Activated CD8-positive, alpha-beta memory T cell treated with anti-CD3 and anti-CD28 coated beads for 1 hour (primary cell): ENCODE measurements at places on chromosomes 4 and X.

GRCh38 chr4:143357161-143357845 lies 20.6 kb downstream of the GAB1 start:
- DNase-seq, result no peak

DNA sequence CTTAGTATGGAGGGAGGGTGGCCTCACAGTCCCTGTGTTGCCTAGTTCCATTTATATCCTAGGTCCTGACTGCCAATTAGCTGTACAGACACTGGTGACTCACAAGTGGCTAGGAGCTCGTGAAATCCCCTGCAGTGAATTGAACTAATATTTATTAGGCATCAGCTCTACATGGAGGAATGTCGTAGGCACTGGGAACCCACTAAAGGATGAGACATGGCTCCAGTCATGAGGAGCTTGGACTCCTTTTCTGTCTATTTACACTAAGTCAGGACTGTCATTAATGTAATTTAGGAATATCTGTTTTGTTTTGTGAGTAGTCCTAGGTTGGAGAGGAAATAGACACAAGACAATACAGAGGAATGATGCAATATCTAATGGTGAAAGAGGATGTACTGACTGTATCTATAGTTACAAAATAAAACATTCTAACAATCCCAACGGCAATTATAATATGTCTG lies 67.7 kb downstream of the MID1IP1 start:
- no peak for DNase-seq

DNA sequence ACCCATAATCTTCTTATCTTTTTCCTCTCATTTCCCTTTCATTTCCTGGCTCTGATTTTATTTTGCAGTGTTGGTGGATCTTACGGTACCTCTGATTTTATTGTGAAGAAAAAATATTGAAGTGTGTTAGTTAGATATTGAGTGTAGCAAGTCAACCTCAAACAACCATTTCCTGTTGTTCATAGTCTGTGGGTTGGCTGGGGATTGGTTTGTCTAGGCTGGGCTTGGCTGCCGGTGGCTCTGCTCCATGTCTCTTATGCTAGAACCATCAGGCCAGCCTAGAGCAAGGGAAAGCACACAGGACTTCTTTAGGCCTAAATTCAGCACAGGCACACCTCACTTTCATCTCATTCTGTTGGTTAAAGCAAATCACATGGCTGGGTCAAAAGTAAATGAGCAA lies 383.1 kb upstream of the LCORL start:
- no peak for DNase-seq

DNA sequence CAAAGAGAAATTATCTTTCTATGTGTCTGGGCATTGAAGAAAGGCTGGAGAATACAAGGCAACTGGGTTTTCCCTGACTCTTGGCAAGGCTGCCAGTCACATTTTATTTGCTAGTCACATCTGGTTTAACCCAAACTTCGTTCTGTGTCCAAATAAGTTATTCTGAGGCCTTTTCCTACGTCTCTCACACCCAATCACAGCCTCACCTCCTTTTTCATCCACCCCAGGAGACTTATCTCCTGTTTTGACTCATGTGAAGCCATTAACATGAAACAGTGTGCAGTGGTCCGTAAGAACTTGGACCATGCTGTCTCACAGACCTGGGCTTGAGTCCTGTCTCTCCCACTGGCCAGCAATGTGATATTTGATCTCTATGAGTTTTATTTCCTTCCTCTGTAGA lies 59.3 kb downstream of the CNGA2 start:
- no peak for DNase-seq

DNA sequence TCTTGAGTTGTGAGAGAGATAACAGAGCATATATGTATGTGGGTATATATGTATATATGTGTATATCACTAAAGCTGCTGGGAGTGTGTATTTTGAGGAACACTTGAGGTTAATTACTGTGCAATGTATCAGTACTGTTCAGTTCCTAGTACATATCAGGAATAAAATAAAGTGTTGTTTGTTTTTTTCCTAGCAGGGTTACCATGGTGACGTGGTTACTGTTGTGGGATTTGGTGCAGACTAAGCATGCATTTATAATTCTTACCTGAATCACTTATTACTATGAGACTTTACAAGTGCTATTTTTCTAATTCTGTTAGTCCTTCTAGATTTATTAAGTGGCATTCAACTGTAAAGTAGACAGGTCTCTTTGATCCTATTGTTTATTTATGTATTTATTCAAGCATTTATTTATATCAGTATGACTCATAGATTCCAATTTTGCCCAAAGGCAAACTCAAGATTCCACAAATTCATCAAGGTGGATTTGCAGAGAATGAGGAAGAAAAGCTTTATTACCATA lies 26.9 kb upstream of the BEX4 start:
- DNase-seq, result no peak

DNA sequence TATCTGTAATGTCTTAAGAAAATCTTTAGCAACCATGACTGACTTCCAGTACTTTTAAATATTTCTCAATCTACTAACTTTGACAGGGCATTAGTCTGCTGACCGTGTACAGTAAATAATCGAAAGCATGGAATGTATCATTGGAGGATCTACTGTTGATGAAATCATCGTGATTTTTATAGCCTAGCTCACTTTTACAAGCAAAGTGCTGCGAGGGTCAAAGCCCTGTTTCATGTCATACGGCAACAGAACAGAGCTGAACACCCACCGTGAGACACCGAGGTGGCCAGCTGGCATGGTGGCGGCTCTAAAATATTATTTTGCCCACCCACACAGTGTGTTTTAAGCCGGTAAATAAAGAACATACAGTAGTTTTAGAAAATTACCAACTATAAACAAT lies 679.3 kb downstream of the FAT4 start:
- DNase-seq, result no peak

DNA sequence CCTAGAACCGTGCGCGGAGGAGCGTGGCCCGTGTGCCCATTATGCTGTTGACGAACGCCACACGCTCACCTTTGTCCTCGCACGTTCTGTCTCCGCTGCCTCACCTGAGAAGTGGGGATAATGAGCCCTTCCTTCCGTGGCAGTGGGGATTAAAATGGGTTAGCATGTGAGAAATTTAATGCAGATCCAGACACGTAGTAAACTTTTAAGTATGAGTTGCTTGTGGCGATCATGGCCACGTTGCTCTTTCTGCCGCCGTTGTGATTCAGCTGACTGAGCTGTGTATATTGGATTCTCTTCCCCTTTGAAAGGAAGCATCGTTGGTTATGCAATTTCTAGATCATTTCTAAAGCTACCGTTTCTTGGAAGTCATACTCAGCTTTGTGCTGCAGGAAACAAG lies 16.5 kb downstream of the TBC1D14 start:
- no peak for DNase-seq

DNA sequence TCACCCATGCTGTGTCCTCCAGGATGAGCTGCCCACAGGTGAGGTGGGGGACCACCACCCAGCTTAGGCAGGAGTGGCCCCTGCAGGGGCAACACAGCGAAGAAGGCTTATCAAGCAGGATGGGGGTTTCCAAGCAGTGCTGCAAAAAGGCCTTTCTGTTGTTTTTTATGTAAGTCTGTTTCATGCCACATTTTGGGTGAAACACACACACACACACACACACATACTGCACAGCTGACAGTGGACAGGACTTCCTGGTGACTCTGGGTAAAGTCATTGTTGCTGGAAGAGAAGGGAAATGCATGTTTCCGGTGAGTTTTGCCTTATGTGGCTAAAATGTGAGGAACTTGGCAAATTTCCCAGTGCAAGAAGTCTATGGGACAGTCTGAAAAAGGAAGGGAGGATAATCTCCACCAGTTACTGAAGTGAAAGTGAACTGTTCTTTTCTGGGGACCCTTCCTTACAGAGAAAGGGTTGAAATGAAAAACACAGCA lies 119.2 kb downstream of the IRF2 start:
- no peak for DNase-seq

DNA sequence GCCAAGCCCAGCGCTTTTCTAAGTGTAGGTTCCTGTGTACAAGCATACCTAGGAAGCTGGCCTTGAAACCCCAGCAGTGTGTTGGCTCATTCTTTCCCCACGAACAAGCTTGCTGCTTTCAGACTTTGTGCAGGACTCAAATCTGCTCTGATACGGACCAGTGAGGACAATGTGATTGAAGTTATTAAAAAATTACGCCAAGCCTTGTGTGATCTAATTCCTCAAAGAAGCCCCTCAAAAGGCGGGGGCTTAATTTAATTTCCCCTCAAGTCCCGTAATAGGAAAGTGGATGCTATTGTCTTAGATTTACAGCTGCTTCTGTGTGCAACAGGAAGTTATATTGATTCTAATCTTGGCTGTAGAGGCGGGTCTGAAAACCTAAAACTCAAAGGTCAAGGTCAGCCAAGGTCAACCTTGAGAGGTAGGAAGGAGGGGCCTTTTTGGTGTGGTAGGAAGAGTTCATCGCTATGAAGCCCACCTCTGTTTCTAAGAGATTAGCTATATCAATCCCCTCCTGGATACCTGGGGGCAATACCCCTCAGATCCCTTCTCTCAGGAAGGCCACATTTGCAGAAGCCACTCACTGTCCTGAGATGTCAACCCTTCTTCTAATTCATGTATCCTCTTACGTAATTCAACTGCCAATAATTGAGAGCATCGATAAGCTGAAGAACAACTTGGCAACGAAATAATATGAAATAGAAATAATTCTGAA lies 45.1 kb downstream of the TBC1D9 start:
- DNase-seq, result no peak

DNA sequence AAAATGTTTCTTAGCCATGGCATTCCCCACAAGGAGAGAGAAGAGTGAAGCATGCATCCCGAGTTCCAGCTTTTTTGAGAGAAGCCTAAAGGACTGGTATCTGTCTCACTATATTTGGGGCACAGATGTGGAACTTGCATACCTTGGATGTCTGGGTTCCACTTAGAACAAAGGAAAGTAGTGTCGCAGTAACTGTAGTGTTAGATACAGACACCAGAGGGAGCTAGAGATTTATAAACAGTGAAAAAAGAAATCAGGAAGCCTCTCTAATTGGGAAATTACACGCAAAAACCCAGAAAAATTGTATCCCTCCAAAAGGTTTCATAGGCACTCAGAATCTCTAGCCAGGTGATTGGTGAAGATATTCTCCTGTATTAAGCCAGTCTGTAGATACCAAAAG lies 34.4 kb downstream of the AGTR2 start:
- no peak for DNase-seq

GRCh38 chrX:136193771-136194170 lies 46.4 kb downstream of the FHL1 start:
- DNase-seq, result no peak

DNA sequence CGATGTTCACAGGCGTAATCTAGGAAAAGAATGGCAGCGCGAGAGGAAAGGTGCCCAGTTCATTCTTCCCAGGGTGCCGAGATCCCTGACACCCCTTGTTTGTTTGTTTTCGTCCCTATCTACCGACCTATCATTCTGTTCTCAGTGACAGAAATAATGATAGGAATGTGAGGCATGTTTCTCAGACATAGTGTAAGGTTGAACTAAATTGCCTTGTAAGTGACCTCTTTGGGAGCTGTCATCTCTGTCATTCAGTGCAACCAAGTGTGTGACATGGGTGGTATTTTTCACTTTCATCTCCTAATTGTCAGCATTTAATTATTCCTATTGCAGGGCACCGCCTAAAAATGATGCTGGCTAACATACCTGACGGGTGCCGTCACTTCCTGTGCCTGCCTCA lies 24.4 kb downstream of the CLDN22 start:
- no peak for DNase-seq

- DNase-seq, result no peak
These were observed 52.1 kb downstream of the HS3ST1 start for GRCh38 chr4:11376571-11376970.

DNA sequence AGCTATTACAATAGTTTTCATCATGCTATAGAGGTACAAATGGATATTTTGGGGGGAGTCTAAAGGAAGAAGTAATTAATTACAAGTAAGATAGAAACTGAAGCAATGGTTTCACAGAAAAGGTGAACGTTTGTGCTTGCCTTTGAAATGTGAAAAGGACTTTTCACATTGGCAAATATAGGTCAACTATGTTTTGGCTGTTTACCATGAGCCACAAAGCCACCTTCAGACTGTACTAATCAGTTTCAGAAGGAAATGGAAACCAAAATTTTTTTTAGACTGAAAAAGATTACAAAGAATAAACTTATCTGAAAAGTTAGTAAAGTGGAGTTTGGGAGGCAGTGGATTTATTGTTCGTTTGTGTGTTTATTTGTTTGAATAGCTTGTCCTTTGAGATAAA lies 32.1 kb downstream of the SYTL5 start:
- DNase-seq, result no peak

DNA sequence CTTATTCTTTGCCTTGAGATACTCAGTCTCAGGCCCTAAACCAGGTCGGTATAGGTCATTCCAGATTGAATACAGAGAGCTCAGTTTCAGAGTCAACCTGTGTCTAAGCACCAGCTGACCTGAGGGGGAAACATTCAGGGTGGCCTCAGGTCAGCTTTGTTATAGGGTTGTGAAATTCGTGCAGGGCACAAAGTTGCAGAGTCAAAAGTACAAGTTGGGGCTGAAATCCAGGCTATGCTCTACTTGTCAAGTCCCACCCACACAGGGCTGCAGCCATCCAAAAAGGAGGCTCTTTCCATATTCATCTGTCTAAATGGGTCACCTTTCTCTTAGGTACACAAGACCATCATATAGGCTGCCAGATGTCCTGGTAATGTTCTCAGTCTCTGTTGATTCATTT lies 89.7 kb downstream of the ITIH6 start:
- no peak for DNase-seq

- DNase-seq, result no peak
These were observed 8.0 kb downstream of the HERC3 start for GRCh38 chr4:88600176-88600838.

- no peak for DNase-seq
These were observed 31.1 kb downstream of the CCKAR start for GRCh38 chr4:26459054-26459755.

DNA sequence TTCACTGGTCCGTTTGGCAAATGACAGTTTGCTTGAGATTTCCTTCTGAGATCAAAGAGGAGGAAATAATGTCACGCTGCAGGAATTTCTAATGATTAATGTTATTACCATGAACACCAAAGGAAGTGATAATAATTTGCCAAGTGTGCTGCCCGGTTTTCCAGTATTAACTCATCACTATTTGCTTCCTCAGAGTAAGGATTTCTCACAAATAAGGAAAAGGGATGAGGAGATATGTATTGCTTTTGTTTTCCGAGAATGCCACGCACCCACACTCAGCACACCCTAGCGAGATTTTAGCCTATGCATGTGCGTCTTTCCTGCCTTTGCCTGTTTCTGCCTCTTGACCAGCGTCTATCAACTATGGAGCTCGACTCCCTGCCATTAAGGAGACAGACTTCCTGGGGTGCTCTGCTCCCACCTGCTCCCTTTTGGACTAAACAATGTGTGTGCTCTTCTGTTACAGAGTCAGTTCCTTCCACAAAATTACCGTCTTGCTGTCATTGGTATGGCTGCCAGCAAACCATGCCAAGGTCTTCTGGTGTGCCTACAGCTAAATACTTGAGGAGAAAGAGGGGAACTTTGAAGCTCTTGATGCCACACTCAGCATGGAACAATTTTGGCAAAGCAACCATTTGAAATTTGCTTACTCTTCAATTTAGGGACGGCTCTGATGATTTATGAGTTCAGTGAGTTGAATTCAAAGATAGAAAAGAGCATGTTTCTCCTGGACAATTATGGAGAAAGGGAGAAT lies 393.1 kb upstream of the ZFP42 start:
- no peak for DNase-seq
